Osteocyte (in vitro differentiated cells): ENCODE measurements at places on chromosomes 4 and X.
A peak's percentile ranks its signal among the peaks of the same experiment; 100 is the strongest.

DNA sequence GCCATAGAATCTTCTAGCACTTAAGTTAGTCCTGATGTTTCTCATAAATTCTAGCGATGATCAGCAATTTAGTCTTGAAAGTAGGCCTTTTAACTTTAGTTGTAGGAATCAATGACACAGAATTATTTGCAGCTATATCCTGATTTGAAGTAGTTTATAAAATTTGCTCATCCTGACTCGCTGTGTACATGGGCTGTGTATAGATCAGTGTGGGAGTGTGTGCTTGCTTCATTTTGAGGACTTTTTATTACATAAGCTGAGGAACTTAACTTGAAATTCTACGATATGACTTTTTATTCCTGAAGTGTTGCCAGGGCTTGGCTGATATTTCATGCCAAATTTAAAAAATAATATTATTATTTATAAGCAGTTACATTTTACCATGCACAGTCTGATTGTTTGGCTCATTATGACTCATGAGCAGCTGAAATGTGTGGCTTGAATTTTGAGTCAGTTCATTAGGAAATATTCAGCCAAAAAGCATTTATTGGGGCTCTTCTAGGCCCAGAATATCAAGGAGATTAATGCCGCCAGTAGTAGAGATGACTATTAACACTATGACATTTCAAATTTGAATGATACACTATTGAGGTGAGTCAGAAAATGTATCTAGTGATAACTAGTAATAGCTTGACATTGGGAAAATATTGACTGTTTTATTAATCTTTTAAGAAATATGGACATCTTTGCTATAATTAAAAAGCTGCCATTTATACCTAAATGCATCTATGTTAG is 128.9 kb upstream of the LIMCH1 start:
- DNase-seq = no peak

GRCh38 chrX:143455046-143455445 is 62.2 kb downstream of the SPANXN3 start:
- no peak for DNase-seq

DNA sequence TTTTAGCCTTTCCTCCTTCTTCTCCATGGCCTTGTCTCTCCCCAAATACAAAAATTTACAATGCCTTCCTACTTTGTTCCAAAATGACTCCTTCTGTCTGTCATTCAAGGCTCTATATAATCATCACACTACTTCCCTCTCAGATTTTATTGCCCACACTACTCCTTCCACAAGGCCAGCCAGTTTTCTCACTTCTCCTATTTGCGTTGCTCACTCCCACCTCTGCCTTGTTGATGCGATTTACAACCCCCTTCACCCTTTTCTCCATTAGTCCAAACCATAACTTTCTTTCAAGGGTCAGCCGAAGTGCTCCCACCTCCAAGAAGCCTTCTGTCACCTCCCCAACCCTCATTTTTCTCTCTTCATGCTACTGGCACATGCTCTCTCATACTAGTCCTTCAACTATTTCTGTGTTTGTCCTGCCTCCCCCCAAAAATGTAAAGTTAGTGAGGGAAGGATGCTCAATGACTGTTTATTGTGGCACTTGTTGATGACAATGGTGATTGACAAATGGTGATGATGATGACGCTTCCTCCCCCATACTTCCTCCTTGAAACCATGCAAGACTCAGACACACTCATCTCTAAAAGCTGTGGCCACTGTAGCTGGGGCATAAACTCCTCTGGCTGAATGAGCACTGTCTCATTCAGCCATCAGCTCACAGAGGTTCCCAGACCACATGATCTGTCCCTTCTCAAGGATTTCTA is 2.7 kb upstream of the XKRX start:
- no peak for DNase-seq

- DNase-seq = no peak
Observed at GRCh38 chr4:105066401-105066800, 80.3 kb upstream of the TET2 start.

GRCh38 chrX:19742826-19743225 is 144.6 kb downstream of the SH3KBP1 start:
- no peak for DNase-seq

DNA sequence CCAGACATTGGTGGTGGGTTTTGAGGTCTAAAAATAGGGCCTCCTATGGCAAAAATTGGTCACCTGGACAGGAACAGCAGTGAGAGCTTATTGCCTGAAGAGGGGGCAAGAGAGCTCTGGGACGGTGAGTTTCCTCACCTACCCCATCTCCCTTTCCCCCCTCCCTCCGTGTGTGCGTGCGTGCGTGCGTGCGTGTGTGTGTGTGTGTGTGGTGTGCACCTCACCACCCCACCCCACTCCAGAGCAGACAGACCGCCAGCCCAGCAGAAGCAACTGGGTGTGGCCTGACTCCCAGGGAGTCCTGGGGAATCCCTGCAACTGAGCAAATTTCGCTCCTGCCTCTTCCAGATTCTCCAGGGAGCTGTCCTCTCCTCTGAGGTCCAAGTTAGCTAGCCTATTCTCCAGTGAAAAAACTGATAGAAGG is 44.7 kb downstream of the PRPS1 start:
- DNase-seq = peak; percentile 88

- DNase-seq = no peak
Observed at GRCh38 chr4:74635490-74636123, 158.7 kb downstream of the BTC start.

DNA sequence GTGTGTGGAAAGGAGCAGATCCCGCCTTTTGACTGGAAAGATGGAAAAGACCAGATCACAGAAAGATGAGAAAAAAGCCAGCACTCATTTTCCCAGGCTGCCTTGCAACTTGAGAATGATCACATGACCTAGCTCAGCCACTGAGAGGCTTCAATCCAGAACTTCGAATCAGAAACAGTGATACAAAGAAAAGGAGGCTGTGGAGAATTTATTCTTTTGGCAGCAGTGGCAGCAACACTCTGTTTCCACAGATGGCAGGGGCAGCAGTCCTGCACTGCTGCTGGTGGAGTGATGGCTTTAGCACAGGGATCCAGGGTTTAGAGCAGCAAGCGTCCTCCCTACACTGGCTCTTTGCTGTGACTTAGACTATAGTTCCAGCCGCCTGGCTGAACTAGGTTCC is 77.8 kb upstream of the SH3RF1 start:
- DNase-seq = no peak

DNA sequence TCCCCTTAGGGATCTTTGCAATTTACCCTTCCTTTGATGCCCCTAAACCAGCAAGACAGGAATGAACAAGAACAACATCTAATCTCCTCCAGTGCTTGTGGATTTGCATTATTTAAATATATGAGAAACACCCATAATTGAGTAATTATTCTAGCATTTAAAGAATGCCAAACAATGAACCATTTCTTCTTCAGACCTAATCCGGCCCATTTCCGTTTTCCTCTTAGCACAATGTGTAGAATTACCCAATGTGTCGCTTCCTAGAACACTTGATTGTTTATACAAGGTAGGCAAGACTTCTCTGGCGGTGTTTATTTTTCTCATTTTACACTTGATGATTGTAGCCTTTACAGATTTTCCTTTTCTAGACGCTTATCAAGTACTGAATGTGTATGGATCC is 43.5 kb downstream of the CLDN34 start:
- DNase-seq = no peak

DNA sequence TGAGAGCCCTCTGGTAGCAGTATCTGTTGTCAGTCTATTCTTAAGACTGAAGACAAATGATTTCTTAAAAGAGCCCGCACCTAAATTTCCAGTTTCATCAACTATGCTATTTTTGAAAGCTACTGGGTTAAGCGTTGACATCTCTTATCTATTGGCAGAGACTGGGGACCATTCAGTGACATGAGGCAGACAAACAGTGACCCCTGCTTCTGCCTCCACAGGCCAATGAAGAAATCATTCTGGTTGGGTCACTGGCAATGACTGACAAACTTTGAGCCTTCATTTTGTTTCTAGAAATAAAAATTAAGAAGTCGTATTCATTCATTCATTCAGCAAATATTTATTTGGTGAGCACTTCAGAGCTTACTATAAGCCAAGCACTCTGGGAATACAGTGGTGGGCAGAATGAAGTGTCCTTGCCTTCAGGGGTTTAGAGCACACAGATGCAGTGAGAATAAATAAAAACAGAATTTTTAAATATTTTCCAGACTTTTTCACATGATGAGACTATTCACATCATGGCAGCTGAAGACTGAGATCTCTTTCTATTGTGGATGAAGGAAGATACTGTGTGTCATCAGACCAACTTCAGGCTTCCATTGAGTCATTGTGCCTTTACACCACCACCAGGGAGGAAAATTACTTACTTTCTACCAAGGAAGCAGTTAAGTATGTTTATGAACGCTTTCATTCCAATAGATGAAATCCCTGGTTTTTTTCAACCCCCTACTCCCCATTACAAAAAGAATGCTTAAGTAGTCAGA is 36.0 kb downstream of the SORBS2 start:
- DNase-seq = no peak
